ENCODE measurements at places on chromosomes 7 and 10.

DNA sequence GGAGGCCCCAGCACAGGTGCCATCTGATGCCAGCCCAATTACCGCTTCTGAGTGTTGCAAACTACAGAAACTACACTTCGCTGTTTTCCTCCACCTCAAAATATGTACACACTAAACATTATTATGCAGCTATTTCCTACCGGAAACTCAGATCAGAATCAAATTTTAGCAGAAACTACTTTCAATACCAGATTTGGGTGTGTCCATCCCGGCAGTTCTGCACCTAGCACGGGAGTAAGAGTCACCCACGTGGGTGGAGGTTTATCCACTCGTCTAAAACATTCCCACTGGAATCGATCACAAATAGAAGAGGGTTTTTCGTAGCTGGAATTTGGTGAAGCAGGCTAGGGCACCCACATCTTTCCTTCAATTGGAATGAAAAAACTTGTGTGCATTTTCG, 214.4 kb upstream of the PRKCQ start:
- no peak for DNase-seq

DNA sequence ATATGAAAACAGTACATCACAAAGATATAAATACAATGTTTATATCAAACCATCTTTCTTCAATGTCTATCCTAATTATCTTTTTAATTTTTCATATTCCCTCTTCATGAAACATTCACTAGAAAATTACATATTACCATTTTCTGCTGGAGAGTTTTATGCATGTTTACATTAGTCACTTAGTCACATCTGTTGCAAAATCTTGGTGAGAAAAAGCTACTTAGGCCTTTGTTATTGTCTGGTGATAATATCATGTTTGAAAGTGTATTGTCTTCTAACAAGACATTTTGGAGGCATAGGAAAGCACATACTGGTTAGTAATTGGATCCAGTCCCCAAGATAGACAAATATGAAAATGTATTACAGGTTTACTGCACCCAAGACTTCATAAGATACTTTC, 163.6 kb downstream of the GNAI1 start:
- no peak for DNase-seq

- no peak for DNase-seq
Observed at GRCh38 chr10:11639849-11640764, 28.7 kb upstream of the USP6NL start.

DNA sequence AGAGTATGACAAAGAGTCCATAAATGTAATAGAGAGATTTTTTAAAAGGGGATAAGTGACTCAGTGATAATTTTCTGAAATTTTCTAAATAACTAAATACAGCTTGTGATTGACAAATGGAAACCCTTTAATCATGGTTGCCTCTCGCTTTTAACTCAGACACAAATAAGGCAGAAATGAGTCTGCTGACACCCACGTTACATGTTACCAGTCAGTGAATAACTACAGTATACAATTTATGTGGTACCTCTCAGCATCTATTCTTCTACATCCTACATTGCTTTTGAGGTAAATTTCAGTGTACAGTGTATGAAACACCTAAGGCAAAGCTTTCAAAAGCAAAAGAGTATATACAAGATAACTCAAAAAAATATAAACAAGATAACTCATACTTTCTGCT, 4.2 kb downstream of the NSUN6 start:
- no peak for DNase-seq

GRCh38 chr10:119284679-119285096, 77.3 kb downstream of the GRK5 start:
- peak; percentile 34 for DNase-seq

DNA sequence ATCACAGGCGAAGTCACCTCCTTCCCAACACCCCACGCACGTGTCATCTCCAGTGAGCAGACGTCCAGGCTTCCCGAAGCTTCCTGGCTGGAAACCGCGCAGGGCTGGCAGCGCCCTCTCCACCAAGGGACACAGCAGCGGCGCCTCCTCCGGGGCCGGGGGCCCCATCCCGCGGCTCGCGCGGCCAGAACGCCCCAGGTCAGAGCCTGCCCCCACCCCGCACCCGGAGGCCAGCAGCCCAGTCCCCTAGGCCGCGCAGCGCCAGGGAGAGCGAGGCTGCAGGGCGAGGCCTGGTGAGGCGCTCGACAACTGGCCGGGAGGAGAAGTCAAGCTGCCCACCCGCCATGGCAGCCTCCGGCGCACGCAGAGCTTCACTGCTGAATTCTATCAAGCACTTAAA, 247.0 kb downstream of the SEMA3D start:
- DNase-seq, result no peak

- DNase-seq, result no peak
Observed at GRCh38 chr10:97770255-97770654, 1.5 kb downstream of the SFRP5 start.
